ENCODE measurements at places on chromosomes 13 and 19. TPM values are rescaled to one million over a fixed set of nuclear protein-coding genes. Genes with fewer than 3 reads are reported as not detected.

- DNase-seq: no peak
- H3K4me1 ChIP-seq: no peaks in the 10 kb centered on the region
- no peaks in the 10 kb centered on the region for H3K36me3 ChIP-seq
- no peaks in the 10 kb centered on the region for H3K27me3 ChIP-seq
Observed at GRCh38 chr13:91058066-91058465, 289.4 kb upstream of the MIR17HG start.

- H3K4me1 ChIP-seq: no peaks in the 10 kb centered on the region
- H3K36me3 ChIP-seq: no peaks in the 10 kb centered on the region
- H3K27ac ChIP-seq: no peak overlapping the region
- no peak overlapping the region for H3K4me3 ChIP-seq
- DNase-seq: no peak
Observed at GRCh38 chr13:36509369-36509768, 77.1 kb downstream of the CCNA1 start.

- H3K4me1 ChIP-seq: no peaks in the 10 kb centered on the region
- DNase-seq: no peak
- H3K27ac ChIP-seq: no peak overlapping the region
- H3K36me3 ChIP-seq: peaks cover 3% of the 10 kb centered on the region
Observed at GRCh38 chr13:95067303-95067702, 233.9 kb downstream of the ABCC4 start.

DNA sequence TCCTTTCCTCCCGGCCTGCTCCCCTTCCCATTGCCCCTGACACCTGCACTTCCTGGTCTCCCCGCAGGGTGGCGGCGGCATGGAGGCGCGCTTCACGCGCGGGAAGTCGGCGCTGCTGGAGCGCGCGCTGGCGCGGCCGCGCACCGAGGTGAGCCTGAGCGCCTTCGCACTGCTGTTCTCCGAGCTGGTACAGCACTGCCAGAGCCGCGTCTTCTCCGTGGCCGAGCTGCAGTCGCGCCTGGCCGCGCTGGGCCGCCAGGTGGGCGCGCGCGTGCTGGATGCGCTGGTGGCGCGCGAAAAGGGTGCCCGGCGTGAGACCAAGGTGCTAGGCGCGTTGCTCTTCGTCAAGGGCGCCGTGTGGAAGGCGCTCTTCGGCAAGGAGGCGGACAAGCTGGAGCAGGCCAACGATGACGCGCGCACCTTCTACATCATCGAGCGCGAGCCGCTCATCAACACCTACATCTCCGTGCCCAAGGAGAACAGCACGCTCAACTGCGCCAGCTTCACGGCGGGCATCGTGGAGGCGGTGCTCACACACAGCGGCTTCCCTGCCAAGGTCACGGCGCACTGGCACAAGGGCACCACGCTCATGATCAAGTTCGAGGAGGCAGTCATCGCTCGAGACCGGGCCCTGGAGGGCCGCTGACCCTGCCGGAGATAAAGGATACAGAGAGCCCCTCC, 1.7 kb downstream of the TRAPPC5 start:
- DNase-seq: no peak
- peak overlapping the region; percentile 83 for H3K4me3 ChIP-seq
- no peak overlapping the region for H3K27ac ChIP-seq
- peaks cover 6% of the 10 kb centered on the region for H3K36me3 ChIP-seq

- H3K27me3 ChIP-seq: no peaks in the 10 kb centered on the region
- peaks cover 11% of the 10 kb centered on the region for H3K4me1 ChIP-seq
- no peak overlapping the region for H3K27ac ChIP-seq
Observed at GRCh38 chr13:98443329-98443728, 133.6 kb downstream of the STK24 start.

GRCh38 chr19:42121656-42122069, 10.6 kb downstream of the POU2F2 start:
- peaks cover 48% of the 10 kb centered on the region for H3K4me1 ChIP-seq
- DNase-seq: peak; percentile 41
- no peaks in the 10 kb centered on the region for H3K36me3 ChIP-seq
- H3K27me3 ChIP-seq: no peaks in the 10 kb centered on the region
- peak overlapping the region; percentile 64 for H3K27ac ChIP-seq

DNA sequence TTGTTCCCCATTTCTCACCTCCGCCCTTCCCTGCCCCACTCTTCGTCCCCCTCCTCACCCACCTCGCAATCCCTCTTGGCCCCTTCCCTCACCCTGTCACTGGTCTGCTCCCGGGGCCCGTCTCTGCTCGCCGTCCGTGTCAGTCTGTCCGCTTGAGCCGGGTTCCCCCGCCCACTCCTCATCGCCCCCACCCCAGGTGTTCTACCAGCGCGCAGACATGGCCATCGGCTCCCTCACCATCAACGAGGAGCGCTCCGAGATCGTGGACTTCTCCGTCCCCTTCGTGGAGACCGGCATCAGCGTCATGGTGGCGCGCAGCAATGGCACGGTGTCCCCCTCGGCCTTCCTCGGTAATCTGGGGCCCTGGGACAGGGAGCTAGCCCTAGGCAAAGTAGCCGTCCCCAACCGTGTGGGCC, 22.3 kb downstream of the GRIN2D start:
- no peaks in the 10 kb centered on the region for H3K27me3 ChIP-seq
- DNase-seq: no peak
- peaks cover 13% of the 10 kb centered on the region for H3K4me1 ChIP-seq
- no peak overlapping the region for H3K27ac ChIP-seq
- no peaks in the 10 kb centered on the region for H3K36me3 ChIP-seq

GRCh38 chr19:51469162-51469561, 9.2 kb upstream of the CEACAM18 start:
- no peak overlapping the region for H3K4me3 ChIP-seq
- H3K36me3 ChIP-seq: no peaks in the 10 kb centered on the region
- DNase-seq: no peak
- H3K27me3 ChIP-seq: no peaks in the 10 kb centered on the region
- no peaks in the 10 kb centered on the region for H3K4me1 ChIP-seq
- H3K27ac ChIP-seq: peak overlapping the region; percentile 74

DNA sequence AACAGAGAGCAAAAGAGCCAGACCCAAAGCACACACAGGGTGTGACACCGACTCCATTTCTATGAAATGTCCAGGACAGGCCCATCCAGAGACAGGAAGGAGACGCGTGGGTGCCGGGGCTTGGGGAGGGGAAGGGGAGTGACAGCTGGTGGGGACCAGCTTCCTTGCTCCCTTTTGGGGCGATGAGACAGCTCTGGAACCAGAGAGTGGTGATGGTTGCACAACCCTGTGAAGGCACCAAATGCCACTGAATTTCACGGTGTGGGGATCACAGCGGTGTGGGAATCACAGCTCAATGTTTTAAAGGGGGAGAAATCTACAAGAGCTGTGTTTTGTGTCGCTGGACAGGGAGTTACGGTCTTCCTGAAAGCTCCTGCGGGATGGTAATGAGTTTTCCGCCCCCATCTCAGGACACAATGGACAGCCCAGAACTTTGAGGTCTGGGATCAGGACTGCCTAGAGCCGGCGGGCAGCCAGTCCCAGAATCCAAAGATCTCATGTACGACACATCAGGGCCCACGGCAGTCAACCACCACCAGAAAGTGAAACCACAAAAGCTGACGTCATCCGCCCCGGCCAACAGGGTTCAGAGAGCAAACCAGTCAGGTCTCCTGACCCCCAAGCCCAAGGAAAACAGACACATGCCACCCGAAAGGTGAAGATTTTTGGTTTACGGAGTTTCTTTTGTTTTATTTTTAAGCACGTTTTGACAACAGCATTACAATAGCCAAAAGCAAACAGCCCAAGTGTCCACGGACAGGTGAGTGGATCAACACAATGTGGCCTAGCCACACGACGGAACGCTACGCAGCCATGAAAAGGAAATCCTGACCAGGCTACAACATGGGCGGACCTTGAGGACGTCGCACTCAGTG, 7.3 kb downstream of the SGTA start:
- H3K27me3 ChIP-seq: no peaks in the 10 kb centered on the region
- peaks cover 18% of the 10 kb centered on the region for H3K4me1 ChIP-seq
- H3K4me3 ChIP-seq: peak overlapping the region; percentile 28
- DNase-seq: peak; percentile 70

- H3K27ac ChIP-seq: no peak overlapping the region
- no peak for DNase-seq
- no peak overlapping the region for H3K4me3 ChIP-seq
Observed at GRCh38 chr13:23289917-23290357, 109.2 kb downstream of the SGCG start.

DNA sequence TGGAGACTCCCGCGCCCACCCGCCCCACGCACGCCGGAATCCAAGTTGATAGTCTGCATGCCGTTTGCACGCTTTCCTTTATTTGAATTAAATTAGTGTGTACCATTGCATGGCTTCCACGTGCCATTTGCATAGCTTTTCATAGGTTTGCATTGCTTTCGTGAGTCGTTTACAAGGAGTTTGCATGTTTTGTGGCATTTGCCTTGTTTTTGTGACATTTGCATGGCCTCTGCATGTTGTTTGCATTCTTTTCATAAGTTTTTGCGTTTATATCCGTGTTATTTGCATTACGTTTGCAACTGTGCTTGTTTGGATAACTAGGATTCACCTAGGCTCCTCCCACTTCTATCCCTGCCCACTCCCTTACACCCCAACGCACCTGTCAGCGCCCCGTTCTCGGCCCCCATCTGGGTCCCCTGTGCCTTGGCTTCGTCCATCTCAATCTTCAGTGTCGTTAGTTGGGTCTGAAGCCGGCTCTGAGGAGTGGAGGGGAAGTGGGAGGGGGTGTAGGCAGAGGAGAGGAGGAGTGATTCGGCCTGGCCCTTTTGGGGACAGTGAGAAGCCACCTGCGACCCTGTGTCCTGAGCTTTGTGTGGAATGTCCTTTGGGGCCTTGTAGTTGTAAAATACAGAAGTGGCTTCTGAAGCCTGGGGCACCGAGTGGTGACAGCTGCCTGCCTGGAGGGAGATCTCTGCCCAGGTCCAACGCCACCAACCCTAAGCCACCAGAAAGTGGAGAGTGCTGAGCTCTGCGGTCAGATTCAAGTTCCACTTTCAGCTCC, 2.4 kb downstream of the CCDC194 start:
- H3K27ac ChIP-seq: no peak overlapping the region
- DNase-seq: no peak
- peak overlapping the region; percentile 57 for H3K4me3 ChIP-seq
- H3K4me1 ChIP-seq: peaks cover 20% of the 10 kb centered on the region
- H3K36me3 ChIP-seq: no peaks in the 10 kb centered on the region

DNA sequence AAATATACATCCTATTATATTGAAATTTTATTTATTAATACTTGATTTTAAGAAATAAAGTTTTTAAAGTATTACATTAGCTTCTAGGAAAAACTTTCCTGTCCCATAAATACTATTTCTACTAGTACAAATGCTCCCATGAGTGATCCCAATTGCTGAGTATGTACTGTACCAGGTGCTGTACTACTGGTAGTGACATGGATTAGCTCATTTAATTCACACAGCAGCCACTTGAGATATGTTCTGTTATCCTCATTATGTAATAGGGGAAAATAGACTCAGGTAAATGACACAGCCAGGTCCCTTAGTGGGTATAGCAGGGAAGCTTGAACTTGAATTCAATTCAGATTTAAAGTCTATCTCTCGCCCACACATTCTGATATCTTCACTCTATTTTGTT, 363.1 kb downstream of the FGF14 start:
- H3K4me3 ChIP-seq: no peak overlapping the region
- no peak overlapping the region for H3K27ac ChIP-seq
- H3K4me1 ChIP-seq: no peaks in the 10 kb centered on the region
- no peaks in the 10 kb centered on the region for H3K36me3 ChIP-seq

GRCh38 chr13:110396913-110397381, 89.9 kb downstream of the COL4A2 start:
- no peaks in the 10 kb centered on the region for H3K36me3 ChIP-seq
- no peak overlapping the region for H3K4me3 ChIP-seq
- H3K27me3 ChIP-seq: no peaks in the 10 kb centered on the region
- no peak overlapping the region for H3K27ac ChIP-seq
- no peaks in the 10 kb centered on the region for H3K4me1 ChIP-seq

GRCh38 chr19:52689843-52690368, 44.9 kb downstream of the ZNF611 start:
- peak overlapping the region; percentile 82 for H3K27ac ChIP-seq
- DNase-seq: no peak
- H3K4me3 ChIP-seq: peak overlapping the region; percentile 83

DNA sequence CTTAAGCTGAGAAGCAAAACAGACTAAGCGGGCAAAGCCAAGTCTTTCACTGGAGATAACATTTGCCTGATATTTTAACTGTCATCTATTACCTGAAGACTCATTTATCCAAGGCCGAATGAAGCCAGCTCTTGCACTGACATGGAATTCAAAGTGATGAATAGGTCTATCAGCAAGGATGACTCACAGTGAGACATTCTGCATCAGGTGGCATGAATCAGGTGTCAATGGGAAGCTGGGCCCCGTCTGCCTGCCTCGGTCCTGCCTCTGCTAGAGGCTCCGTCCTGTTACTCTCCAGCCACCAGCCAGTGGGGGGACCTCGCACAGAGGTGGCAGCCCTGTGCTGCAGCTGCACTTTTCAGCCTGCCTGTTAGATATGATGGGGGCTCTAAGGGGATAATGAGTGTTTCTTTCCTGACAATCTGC, 23.5 kb downstream of the STARD13 start:
- H3K27ac ChIP-seq: no peak overlapping the region
- no peak for DNase-seq
- H3K36me3 ChIP-seq: no peaks in the 10 kb centered on the region
- no peaks in the 10 kb centered on the region for H3K27me3 ChIP-seq

DNA sequence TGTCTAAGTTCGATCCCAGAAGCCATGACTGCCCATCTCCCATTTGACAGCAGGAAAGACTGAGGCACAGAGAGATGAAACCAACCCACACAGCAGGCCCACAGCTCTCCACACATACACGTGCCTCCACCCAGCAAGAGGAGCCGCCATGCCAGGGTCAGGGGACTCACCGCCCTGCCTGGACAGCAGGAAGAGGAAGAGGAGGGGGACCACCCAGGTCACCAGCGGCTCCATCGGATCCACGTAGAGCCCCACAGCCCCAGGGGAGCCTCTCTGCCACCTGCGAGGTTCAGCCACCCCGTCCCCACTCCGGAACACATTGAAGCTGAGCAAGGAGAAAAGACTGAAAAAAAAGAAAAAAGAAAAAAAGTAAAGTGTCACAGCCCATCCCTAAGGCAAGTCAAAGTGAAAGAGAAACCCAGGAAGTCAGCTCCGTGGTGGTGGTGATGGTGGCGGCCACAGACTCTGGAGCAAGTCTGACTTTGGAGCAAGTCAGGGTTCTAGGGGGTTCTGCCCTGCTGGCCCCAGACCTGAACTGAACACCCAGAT, at the start of gene IL12RB1:
TSS of gene IL12RB1 (minus strand) at position 345 of the 549 bp plus-strand sequence. CDS start at position 234, 111 bp downstream.
- peak within 1 kb of the TSS; percentile 76 for H3K27ac ChIP-seq
- H3K4me3 ChIP-seq: peak within 1 kb of the TSS; percentile 85
- peak; percentile 79 for DNase-seq
- peaks cover 7% of the 10 kb centered on the region for H3K36me3 ChIP-seq

GRCh38 chr13:41588899-41589298, 131.5 kb downstream of the RGCC start:
- no peak overlapping the region for H3K4me3 ChIP-seq
- H3K27me3 ChIP-seq: no peaks in the 10 kb centered on the region
- H3K4me1 ChIP-seq: no peaks in the 10 kb centered on the region
- H3K36me3 ChIP-seq: no peaks in the 10 kb centered on the region

AMER2 gene
- total RNA-seq: not detected

ZFP14 gene
- 2.1 TPM for total RNA-seq

TPM4 gene
- 259 TPM for total RNA-seq

C1QTNF9 gene
- not detected for total RNA-seq

DPRX gene
- not detected for total RNA-seq

TJP3 gene
- total RNA-seq: 1.5 TPM

MISP gene
- not detected for total RNA-seq

CFAP97D2 gene
- total RNA-seq: not detected

GRIK5 gene
- 0.39 TPM for total RNA-seq

PSG11 gene
- total RNA-seq: not detected

PLEKHF1 gene
- total RNA-seq: 21.3 TPM

CEACAM21 gene
- total RNA-seq: 29.2 TPM

ZNF302 gene
- total RNA-seq: 13.4 TPM

ZNF440 gene
- 6.3 TPM for total RNA-seq

Measured in CD8-positive, alpha-beta memory T cell (primary cell).